ENCODE measurements at places on chromosomes 6 and 20.

GRCh38 chr20:34621036-34621343 is 55.9 kb downstream of the PIGU start:
- DNase-seq = no peak

- DNase-seq = no peak
Observed at GRCh38 chr6:134584847-134585516, 267.1 kb upstream of the SGK1 start.

GRCh38 chr6:27829453-27830211 is 82.6 kb downstream of the OR2B2 start:
- no peak for DNase-seq

DNA sequence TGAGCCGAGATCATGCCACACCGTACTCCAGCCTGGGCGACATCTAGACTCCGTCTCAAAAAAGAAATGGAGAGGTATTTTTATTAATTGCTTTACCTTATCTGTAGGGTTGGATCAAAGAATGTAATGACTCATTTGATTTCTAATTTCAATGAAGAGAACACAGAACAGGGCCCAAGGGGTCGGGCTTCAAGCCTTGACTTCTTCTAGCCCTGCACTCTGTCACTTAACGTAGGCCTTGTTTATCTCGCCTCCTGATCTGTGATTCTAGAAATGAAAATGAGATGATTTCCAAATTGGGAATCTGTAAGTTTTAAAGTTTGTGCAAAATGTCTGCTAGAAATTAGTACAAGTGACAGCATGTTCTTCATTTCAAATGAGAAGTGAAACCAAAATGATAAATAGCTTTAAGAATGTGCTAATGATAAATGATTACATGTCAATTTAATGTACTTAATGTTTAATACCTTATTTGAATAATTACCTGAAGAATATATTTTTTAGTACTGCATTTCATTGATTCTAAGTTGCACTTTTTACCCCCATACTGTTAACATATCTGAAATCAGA is 180.5 kb downstream of the SLC16A10 start:
- DNase-seq = no peak

DNA sequence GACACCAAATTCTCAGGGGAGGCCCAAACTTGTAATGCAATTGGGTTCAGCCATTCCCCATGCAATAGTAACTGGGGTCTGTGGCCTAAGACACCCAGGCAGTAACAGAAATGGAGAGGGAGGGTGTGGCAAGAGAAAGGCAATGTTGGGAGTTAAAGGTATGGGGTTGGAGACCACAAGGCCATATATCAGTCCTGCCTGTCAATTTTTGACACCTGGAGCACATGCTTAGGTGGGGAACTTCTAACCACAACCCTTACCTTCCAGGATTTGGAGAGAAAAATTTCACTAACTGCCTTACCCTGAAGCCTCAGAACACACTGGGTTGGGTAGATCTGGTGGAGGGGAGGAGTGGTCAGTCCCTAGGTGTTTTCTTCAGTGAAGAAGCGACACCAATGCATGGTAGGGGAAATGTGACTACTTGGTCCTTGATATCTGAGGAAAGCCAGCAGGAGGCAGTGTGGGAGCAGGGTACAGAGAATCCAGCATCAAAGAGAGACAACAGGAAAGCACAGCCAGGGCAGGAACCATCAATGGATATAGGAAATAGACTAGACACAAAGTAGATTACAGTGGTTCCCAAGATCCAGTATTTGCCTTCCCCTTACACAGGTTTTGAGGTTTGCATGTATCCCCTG is 6.8 kb upstream of the USP49 start:
- DNase-seq = no peak

- no peak for DNase-seq
Observed at GRCh38 chr20:45014671-45015415, 48.5 kb downstream of the STK4 start.

DNA sequence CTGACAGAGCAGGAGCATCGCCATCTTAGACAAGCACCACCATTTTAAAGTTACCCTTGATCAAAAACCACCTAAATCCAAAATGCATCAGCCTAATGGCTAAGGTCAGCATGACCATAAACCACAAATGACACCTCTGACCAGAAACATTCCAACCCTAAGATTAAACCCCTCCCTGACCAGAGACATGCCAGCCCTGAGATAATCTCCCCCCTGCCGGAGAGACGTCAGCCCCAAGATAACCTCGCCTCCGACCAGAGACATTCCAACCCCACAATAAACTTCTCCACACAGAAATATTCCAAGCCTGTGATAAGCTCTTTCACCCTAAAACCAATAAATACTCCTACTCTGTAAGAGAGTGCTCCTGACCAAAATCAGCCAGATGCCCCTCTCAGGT is 53.5 kb downstream of the PXDC1 start:
- DNase-seq = no peak

GRCh38 chr6:125807293-125807692 is 16.5 kb downstream of the NCOA7 start:
- no peak for DNase-seq

DNA sequence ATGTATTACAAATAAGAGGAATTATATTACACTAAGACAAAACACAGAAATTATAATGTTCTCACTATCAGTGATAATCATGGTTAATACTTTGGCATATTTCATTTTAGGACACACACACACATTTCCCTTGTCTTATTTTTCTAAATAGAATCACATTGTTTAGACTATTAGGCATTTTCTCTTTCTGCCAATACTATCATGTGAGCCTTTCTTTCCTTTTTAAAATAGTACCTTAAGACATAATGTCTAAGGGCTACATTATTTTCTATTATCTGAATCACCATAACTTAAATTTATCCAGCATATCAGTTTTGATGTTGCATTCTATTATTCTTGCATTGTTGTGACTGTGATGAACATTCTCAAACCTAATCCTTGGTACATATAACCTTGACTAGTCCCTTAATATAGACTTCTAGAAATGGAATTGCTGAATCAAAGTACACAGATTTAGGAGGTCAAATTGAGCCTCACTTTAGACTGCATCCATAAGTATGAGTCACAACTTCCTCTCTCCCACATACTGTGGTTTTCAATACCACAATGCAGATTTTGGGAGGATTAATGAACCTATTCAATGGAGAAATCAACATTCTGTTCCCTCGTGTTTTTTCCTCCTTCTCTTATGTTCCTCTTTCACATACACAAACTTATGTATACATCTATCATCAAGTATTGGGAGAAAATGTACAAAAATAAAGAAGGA is 212.6 kb downstream of the MOXD1 start:
- no peak for DNase-seq

GRCh38 chr20:10412591-10413408 is 21.2 kb downstream of the MKKS start:
- no peak for DNase-seq

- DNase-seq = no peak
Observed at GRCh38 chr20:35091816-35092523, 637 bp downstream of the TRPC4AP start.

GRCh38 chr20:41278936-41279335 is 38.6 kb downstream of the ZHX3 start:
- DNase-seq = no peak

DNA sequence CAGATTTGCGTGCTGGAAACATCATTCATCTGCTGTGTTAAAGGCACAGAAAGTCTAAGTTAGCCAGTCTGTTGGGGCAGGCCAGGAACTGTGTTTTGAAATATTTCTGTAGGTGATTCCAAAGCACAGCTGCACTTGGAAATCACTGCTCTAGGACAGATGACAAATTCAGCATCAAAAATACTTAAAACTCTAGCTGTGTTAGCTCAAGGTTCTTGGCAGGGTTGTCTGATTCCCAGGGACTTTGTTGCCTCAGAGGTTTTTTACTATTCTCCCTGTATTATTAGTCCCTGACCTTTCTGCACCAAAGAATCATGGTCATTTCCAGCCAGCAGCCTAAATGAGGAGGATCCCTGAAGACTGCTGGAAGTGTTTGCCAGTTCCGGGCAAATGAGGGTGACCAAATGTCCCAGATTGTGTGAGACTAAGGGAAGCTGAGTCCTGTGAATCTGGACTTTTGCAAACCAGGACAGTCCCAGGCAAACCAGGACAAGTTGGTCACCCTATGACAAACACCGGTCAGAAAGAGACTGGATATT is 84.3 kb upstream of the TMEM30A start:
- no peak for DNase-seq

DNA sequence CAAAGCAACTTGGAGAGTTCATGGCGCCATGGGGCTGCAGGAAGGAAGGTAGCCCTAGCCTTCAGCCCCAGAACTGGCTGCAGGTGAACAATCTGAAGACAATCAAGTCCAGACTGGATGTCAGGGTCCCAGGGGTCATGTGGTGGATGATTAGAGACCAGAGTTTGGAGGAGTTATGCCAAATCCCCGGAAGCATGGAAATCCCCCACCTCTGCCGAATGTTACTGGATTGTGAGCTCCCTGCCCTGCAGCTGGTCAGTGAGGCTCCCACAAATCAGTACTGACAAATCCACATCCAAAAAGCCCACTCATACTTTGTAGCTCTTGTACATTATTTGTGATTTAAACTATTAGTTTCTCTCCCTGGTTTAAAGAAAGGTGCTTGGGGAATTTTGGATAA is 21.3 kb upstream of the CD93 start:
- no peak for DNase-seq

DNA sequence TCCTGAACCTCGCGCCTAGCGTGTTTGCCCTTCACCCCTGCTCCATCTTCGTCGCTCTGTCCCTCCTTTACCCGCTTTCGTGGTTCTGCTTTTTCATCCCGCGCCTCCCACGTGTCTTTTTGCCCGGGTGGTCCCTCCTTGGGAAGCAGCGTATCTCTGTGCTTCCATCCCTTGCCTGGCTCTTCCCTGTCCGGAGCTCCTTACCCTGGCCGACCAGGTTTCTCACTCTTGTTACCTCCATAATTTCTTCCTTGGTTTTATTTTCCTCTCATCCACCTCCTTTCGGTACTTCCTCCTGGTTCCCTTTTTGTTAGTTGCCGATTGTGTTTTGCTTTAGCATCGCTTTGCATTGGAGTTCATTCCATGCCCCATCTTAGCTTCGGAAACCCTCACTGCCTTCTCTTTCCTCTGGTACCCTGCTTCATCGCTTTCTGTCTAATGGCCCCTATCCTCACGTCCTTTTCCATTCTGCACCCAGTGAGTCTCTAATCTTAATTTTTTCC is 735 bp downstream of the FAM135A start:
- DNase-seq = peak; percentile 15

DNA sequence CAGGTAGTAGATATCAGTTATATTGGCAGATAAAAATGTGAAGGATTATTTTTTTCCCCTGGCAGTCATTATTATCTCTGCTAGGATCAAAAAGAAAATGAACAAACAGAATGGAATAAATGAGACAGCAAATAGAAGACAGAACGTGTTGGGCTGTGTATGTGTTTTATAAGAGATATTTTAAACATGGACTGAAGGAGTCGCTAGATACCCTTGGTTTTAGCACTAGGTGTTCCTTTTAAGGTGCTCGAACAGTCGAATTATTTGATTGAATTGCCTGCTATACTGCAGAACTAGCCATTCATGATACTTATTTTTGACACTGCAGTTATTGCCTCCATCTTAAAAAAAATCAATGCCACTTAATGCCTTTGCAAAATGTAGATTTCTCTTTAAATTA is 3.7 kb downstream of the GRIK2 start:
- DNase-seq = peak; percentile 72

Measured in cerebellar nuclear complex (tissue), 1 donor.